ENCODE measurements at places on chromosomes 3 and 15.

GRCh38 chr3:72336821-72337479, 511.3 kb downstream of the SHQ1 start:
- DNase-seq, result peak; percentile 18

DNA sequence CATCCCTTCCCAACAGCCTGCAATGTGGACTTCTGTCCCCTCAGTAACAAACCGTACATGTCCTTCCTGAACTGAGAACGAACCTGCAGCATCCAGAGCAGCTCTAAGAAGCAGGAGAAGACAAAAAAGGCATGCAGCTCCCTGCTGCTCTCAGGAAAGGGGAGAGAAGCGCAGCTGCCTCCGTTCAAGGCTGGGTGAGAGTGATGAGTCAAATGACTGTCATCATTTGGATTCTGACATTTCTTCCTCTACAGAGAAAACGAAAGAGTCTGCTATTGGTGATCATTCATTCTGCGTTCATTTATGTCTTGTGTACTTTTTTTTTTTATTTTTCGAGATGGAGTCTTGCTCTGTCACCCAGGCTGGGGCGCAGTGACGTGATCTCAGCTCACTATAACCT, 677.8 kb downstream of the FHIT start:
- no peak for DNase-seq

GRCh38 chr3:124032311-124032880, 40.5 kb upstream of the ROPN1 start:
- DNase-seq, result no peak

- DNase-seq, result no peak
Measured at GRCh38 chr3:141411251-141411771, 43.0 kb downstream of the ZBTB38 start.

- DNase-seq, result no peak
Measured at GRCh38 chr3:107899990-107900651, 190.7 kb downstream of the CD47 start.

- DNase-seq, result peak; percentile 32
Measured at GRCh38 chr15:27589260-27589659, 509.9 kb downstream of the OCA2 start.

GRCh38 chr15:84016371-84016770, 219.2 kb upstream of the GOLGA6L4 start:
- DNase-seq, result no peak

- DNase-seq, result no peak
Measured at GRCh38 chr3:196518966-196519717, 4.0 kb upstream of the SMCO1 start.

DNA sequence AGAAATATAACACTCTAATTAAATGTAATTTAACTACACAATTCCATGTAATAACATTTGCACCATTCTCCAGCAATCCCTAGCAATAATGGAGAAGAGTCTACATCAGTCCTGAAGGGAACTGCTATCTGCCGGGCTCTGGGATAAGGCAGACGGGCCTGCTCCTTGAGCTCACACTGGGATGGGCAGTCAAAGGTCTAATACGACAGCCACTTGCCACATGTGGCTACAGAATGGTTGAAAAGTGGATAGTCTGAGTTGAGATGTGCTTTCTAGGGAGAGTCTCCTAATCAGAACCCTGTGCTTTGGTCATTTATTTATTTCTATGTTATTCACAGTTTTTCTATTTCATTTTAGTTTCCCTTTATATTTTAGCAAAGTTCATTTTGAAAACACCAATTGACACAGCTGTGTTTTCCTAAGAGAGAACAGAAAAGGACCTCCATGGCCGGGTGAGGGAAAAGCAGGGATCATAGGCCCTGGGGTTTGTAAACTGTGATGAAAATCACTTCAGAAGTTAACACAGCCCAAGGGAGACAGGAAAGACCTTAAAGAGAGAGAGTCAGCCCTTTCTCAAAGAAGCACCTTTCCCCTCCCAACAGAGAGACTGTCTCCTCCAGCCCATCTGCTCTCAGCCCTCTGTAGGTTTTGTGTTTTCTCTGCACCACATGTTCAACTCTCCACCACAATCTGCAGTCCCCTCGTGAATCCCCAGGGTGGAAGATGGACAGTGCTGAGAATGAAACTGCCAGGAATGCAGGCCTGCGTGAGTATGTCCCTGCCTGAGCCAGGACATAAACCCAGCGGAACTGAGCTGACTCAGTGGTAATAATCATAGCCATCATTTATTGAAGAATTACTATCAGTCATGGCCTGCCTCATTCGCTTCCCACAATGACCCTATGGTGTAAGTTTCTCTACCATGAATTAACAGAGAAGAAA, 11.6 kb downstream of the FSIP1 start:
- no peak for DNase-seq

GRCh38 chr3:115655761-115656282, 32.5 kb downstream of the GAP43 start:
- DNase-seq, result no peak

DNA sequence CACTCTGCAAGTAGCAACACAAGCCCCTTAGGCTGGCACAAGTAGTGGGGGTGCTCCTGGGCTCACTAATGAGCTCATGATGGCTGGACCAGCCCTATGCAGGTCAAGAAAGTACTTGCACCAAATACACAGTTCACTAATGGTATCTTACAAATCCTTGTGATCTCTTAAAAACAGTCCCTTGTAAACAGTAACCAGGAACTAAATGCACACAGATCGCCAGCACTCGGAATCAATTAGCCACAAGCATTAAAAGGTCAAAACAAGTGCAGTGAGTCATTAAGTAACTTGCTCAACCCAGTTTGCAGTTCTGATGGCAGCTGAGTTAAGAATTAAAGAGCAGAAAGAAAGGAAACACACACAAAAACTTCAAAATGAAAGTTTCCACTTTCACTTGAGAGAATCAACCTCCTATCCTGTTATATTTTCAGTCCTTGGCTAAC, 43.2 kb downstream of the ARHGEF3 start:
- DNase-seq, result no peak

DNA sequence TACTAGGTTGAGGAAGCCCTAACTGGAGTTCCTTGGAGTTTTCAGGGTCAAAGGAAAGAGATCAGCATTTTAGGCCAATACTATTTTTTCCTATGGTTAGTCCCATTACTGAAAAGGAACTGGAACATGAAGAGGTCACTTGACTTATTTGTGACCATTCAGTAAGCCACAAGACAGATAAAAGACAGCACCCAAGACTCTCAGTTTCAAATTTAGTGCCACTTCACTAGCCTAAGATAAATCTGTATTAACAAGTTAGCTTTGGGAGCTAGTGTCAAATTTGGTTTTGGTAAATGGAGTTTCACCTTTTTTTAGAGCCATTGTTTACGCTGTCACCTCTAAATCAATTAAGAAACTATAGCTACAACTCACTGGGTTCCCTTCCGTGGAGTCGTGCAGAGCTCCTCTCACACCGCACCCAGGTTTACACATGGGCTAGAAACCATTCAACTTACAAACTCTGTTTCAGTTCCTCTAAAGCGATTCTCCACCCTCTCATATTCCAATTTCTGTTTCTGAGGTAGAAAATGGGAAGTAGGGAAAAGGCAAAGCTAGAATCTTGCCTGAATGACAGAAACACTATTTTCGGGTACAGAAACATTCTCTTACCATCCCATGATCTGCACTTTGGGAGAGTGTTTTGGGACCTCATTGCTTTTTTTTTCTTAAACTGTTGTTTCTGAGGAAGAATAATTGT, 14.4 kb downstream of the CCDC32 start:
- DNase-seq, result no peak

GRCh38 chr15:64503197-64503596, 42.8 kb downstream of the ZNF609 start:
- peak; percentile 35 for DNase-seq

DNA sequence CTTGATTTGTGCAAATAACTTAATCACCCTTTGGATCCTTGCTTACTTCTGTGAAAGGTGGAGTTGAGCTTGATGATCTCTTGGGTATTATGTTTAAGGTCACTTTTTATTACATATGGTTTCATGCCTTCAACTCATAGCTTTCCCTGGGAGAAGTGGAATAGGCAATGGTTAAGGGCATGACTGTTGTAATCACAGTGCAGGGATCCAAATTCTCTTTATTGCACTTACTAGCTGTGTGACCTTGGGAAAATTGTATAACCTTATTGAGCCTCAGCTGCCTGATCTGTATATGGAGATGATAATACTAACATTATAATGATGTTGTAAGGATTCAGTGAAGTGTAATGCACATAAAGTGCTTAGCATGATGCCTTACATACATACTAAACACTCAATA, 59.1 kb downstream of the PLCL2 start:
- no peak for DNase-seq

DNA sequence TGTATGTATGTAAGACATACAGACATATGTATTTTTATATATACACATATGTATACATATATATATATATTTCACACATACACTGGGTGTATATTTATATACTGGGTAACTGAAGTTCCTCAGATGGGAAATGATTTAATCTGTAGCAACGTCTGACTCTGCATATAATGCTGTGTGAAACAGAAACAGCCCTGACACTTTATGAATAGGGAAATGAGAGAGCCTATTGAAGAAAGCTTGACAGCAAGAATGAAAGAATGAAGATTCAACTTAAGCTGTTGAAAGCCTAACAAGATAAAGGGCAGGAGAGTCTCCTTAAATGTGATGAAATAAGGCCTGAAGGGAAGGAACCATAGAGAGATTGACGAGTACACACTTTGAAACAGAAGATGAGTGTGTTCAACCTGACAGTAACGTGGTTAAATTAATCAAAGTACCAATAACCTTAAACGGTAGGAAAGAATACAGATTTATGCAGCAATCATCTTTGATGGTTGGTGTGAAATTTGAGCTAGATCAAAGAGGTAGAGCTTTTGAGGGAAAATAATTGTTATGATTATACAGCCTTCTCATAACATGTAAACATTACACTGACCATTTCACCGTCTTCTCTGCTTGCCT, 169.9 kb downstream of the MECOM start:
- DNase-seq, result no peak

- DNase-seq, result no peak
Measured at GRCh38 chr15:66986951-66987350, 78.5 kb upstream of the SMAD3 start.

DNA sequence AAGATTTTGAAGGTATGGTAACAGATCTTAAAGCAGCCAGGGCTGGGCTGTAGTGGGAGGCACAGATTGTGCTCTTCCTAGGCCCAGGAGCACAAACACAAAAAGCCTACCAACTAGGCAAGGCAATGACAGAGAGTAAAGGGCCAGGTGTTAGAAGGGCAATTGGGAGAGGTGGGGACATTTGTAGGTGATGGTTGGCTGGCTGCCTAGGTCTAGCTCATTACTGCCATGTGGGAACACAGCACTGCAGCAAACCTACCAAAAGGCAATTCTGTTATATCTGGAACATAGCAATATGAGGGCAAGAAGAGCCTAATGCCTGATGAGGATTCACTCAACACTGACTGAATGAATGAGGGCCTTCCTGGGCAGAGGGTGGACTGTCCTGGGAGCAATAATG, 30.4 kb downstream of the ARHGEF3 start:
- DNase-seq, result no peak

DNA sequence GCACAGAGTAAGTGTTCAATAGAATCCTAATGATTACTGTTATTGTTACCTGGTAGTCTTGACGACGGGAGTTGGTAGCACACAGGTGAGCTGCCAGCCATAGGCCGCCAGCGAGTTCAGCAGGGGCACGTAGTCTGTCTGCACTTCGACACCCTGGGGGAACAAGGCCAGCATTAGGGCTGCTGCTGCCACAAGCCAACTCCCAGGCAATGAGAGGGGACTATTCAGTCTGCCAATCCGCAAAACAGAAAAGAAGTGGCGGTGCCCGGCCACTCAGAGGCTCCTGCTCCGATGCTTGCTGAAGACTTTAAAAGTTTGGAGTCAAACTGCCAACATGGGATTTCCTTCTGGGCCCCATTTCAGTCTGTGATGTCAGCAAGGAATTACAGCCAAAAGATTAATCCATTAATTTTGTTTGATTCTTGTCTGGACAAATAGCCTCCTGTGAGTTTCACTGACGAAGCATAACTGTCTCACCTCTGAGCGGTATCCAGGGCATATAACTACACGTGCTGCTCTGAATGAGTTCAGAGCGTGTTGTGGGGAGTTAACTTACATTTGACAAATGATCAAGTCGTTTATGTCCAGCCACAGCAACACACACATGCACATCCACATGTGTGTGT, 61.8 kb downstream of the OXNAD1 start:
- DNase-seq, result no peak

GRCh38 chr3:23422517-23422851, 219.4 kb downstream of the UBE2E2 start:
- no peak for DNase-seq

DNA sequence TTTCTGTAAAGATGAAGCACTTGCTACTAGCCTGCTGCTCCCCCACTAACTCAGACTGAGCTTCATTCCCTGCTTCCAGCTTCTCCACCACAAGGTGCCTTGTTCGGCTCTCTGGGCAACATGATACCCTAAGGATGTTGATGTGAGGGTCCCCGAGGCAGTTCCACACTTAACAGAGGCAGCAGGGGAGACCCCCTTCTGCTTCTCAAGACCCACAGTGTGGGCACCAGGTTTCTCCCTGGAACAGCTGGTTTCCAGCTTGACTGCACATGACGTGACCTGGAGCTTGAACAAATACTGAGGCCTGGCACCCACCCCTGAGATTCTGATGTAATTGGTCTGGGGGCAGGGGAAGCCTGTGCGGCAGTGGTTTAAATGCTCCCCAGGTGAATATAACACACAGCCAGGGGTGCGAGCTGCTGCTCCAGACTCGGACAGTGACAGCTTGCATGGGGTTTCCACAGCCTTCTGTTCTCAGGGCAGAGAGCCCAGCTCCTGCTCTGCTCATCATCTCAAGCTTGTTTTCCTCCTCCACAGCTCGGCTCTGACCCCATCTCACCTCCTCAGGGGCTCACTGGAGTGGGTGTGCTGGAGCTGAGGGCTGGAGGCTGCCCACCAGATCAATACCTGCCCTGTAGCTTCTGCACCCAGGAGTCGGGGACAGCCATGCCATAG, 95.0 kb upstream of the HACD2 start:
- DNase-seq, result no peak

DNA sequence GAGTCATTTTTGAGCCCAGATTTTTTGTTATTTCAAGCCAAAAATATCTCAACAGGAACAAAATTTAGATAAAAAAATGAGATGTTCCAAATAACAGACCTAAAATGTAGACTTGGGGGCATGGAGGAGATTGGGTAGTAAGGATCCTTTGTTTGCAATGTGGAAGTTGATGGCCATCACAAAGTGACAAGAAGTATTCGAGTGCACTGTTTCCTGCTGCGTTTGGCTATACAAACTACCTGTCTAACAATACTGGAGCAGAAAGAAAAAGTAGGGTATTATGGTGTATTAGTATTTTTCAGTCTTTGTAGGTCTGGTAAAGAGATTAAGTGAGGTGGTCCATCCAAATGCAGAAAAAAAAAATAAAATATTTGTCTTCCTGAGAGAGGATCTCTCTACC, 284.2 kb downstream of the C3orf38 start:
- no peak for DNase-seq

- no peak for DNase-seq
Measured at GRCh38 chr3:124607163-124607562, 123.1 kb upstream of the UMPS start.

- DNase-seq, result no peak
Measured at GRCh38 chr3:119636249-119636648, 24.1 kb downstream of the POPDC2 start.

DNA sequence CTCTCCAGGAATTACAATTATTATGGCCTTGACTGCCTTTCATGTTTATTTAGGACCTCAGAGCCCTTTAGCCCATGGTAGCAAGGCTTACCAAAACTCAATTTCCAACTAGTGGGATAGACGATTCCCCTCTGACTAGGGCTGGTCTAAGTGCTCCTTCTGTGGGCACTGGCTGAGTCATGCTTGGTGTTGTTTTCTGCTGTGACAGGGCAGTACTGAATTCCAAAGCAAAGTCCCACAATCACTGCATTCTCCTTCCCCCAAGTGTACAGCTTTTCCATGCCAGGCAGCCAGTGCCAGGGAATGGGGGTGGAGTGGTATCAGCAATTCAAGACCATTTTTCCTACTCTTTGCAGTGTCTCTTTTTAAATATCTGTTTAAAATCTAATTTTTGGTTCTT, 509.0 kb upstream of the NECTIN3 start:
- no peak for DNase-seq
